ENCODE measurements at places on chromosomes 4 and X. TPM values are rescaled to one million over a fixed set of nuclear protein-coding genes. Genes with fewer than 3 reads are reported as not detected.

Gene SLBP
- 163 TPM for total RNA-seq

Gene TMEM144
- total RNA-seq, result not detected

Gene KDM6A
- total RNA-seq, result 21.5 TPM

DNA sequence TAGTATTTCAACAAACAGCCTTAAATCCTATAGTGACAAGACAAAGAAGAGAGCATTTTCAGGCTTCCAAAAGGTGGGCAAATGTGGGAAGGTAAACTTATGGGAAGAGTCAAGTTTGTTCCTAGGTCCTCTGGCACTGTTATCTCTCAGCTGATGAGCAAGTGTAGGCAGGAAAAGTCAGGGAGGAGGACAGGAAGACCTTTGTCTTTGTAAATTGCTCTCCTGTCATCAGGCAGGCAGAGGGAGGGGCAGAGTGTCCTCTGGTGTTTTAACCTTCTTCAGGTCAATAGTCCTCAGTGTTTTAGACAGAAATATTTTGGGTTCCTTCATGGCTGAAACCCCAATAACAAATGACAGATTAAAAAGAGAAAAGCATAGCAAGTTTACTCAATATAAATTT, 13.5 kb upstream of the GEMIN8 start:
- DNase-seq, result no peak
- H3K4me1 ChIP-seq, result no peaks in the 10 kb centered on the region
- H3K36me3 ChIP-seq, result no peaks in the 10 kb centered on the region
- H3K27me3 ChIP-seq, result no peaks in the 10 kb centered on the region

DNA sequence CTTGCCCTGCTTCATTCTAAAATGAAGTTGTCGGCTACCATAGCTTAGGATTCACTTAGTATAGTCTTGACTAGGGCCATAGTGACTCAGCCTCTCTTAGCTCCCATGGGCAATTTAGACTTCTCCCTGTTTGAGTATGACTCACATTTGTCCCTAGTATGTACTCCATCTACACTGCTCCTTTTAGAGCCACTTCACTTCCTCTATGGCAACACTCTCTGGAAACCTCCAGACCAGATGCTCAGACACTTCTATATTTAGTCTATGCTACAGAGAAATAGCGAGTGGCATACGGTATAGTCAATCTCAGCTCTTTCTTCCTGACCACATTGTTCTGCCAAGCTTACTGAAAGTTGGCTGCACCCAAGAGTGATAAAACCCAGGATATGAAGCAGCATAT, 11.2 kb downstream of the MEPE start:
- H3K27ac ChIP-seq, result no peak overlapping the region
- no peak for DNase-seq
- no peaks in the 10 kb centered on the region for H3K4me1 ChIP-seq
- H3K27me3 ChIP-seq, result no peaks in the 10 kb centered on the region

GRCh38 chrX:39805022-39805421, 292.7 kb downstream of the BCOR start:
- DNase-seq, result no peak
- no peaks in the 10 kb centered on the region for H3K36me3 ChIP-seq
- no peaks in the 10 kb centered on the region for H3K27me3 ChIP-seq
- H3K4me1 ChIP-seq, result no peaks in the 10 kb centered on the region
- no peak overlapping the region for H3K4me3 ChIP-seq
- H3K27ac ChIP-seq, result no peak overlapping the region

DNA sequence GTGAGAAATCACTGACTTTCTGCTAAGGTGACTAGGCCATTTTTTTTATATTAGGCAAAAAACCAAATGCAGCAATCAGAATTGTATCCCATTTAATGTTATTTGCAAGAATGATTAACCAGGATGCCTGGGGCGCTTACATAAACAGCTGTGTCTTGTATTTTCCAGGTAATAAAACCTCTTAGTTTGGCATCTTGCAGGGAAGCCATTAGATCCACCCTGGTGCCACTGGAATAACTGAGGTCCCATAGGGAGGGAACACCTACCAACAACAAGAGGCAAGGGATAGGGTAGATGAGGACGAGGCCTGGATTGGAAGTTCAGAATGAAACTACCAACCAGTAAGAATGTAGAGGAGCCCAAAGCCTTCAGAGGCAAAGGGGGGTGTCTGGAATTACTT, 288.3 kb downstream of the ARHGAP24 start:
- no peaks in the 10 kb centered on the region for H3K27me3 ChIP-seq
- no peaks in the 10 kb centered on the region for H3K4me1 ChIP-seq
- no peak for DNase-seq
- no peaks in the 10 kb centered on the region for H3K36me3 ChIP-seq

DNA sequence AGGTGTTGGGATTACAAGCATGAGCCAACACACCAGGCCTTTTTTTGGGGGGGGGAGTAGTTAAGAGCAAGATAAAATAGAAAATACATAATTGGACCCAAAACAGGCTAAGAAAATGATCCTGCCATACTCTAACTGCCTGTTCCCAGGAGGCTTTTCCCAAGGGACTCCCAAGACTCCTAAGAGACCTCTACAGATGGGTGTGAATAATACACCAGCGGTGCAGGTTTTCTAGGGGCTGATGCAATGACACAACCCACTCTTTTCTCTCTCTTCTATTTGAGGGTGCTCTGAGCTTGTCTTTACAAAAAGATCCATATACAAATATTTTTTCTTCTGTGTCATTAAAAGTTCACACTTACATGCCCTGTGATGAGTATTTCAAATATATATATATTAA, 116.9 kb downstream of the RASL11B start:
- no peaks in the 10 kb centered on the region for H3K4me1 ChIP-seq
- no peak overlapping the region for H3K4me3 ChIP-seq
- H3K27ac ChIP-seq, result no peak overlapping the region
- no peaks in the 10 kb centered on the region for H3K36me3 ChIP-seq

- no peaks in the 10 kb centered on the region for H3K27me3 ChIP-seq
- H3K4me1 ChIP-seq, result no peaks in the 10 kb centered on the region
- no peak overlapping the region for H3K4me3 ChIP-seq
- H3K36me3 ChIP-seq, result no peaks in the 10 kb centered on the region
- H3K27ac ChIP-seq, result no peak overlapping the region
These were observed 110.7 kb downstream of the CFAP299 start for GRCh38 chr4:80446248-80446647.

DNA sequence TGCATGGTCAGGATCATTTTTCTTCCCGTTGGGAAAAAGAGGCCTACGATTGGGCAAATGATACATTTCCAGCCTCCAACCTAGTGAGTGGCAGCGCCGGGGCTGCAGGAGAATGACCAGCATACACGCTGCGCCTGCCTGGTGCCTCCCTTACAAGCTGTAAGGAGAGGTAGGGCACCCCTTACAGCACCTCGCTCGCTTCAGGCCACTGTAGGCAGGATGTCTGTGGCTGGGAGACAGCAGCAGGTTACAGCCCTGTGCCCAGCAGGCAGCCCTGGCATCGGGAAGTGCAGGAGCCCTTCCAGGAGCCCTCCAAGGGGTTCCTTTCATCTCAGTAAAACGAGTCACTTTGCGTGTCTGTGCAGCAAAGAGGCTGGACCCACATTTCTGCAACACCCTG, 88.4 kb downstream of the EVC start:
- H3K4me1 ChIP-seq, result no peaks in the 10 kb centered on the region
- H3K27ac ChIP-seq, result no peak overlapping the region
- H3K4me3 ChIP-seq, result no peak overlapping the region
- H3K36me3 ChIP-seq, result no peaks in the 10 kb centered on the region

DNA sequence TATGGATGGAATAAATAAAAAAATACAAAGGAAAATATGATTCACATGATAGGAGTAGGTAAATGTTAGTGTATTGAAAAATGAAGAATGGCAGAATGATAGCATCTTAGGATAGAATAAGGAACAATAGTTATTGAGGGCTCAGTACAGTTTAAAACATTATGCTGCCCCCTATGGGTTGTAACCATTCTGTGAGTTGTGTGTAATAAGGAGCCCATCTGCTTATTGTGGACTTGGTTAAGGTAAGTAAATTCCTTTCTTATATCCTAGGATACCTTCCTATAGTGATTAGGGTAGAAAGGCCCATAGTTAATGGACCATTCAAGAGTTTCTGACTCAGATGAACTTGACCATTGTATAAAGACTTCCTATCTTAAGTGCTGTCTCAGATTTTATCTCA, 195.8 kb downstream of the PDHA2 start:
- DNase-seq, result no peak
- H3K4me3 ChIP-seq, result no peak overlapping the region
- no peaks in the 10 kb centered on the region for H3K27me3 ChIP-seq
- no peak overlapping the region for H3K27ac ChIP-seq

DNA sequence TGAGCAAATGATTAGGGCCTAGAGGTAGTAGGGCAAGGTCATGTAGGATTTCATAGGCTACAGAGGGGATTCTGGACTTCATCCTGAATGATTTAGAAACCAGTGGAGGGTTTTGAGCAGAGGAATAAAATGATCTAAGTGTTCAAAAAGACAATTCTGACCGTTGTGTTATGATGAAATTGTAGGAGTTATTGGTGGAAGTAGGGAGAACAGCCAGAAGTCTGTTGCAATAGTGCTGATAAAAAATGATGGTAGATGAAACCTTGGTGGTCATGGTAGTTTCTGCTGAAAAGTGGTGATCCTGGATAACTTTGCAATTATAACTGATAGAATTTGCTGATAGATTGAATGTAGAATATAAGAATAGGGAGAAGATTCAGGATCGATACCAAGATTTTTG, 60.2 kb downstream of the MID1IP1 start:
- no peak overlapping the region for H3K4me3 ChIP-seq
- no peak for DNase-seq
- no peaks in the 10 kb centered on the region for H3K27me3 ChIP-seq
- H3K36me3 ChIP-seq, result no peaks in the 10 kb centered on the region

GRCh38 chrX:147376601-147377422, 534.9 kb upstream of the FMR1 start:
- no peaks in the 10 kb centered on the region for H3K27me3 ChIP-seq
- H3K36me3 ChIP-seq, result no peaks in the 10 kb centered on the region
- DNase-seq, result no peak
- no peak overlapping the region for H3K27ac ChIP-seq
- H3K4me3 ChIP-seq, result no peak overlapping the region

GRCh38 chrX:87397103-87397886, 120.3 kb upstream of the KLHL4 start:
- H3K27ac ChIP-seq, result no peak overlapping the region
- no peaks in the 10 kb centered on the region for H3K36me3 ChIP-seq
- no peaks in the 10 kb centered on the region for H3K4me1 ChIP-seq
- no peaks in the 10 kb centered on the region for H3K27me3 ChIP-seq
- no peak overlapping the region for H3K4me3 ChIP-seq

DNA sequence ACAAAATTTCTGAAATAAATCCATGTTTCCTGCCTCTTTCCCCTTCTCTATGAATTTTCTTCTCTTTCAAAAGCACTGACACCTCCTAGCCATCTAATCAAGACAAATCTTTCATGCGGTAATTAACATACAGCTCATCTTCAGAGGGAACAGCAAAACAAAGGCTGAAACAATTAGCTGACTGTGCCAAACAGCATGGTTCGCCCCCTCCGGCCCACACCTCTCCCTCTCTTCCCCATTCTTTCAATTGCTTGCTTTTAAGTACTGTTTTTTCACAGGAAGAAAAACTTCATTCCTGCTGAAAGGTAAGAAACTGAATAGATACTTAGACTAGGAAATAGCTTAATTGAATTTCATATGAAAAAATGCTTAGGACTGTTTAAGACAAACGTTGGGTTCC, 291.1 kb upstream of the NOCT start:
- DNase-seq, result no peak
- H3K4me3 ChIP-seq, result no peak overlapping the region
- H3K36me3 ChIP-seq, result no peaks in the 10 kb centered on the region
- no peak overlapping the region for H3K27ac ChIP-seq
- H3K27me3 ChIP-seq, result no peaks in the 10 kb centered on the region

- H3K4me1 ChIP-seq, result peaks cover 21% of the 10 kb centered on the region
- H3K27ac ChIP-seq, result no peak overlapping the region
- DNase-seq, result no peak
- H3K36me3 ChIP-seq, result no peaks in the 10 kb centered on the region
- no peak overlapping the region for H3K4me3 ChIP-seq
These were observed 66.4 kb downstream of the LRBA start for GRCh38 chr4:150948710-150949109.

Data from CD8-positive, alpha-beta memory T cell (primary cell).